T-helper 17 cell (primary cell): ENCODE measurements at places on chromosomes 3 and 15. TPM values are rescaled to one million over a fixed set of nuclear protein-coding genes. Genes with fewer than 3 reads are reported as not detected.

PLSCR5 gene
- not detected for total RNA-seq

CKMT1B gene
- not detected for total RNA-seq

CLRN1 gene
- not detected for total RNA-seq

GTF2A2 gene
- 57.2 TPM for total RNA-seq

ASB14 gene
- total RNA-seq = not detected

WDR48 gene
- 107 TPM for total RNA-seq

SATB1 gene
- total RNA-seq = 208 TPM

POTEB3 gene
- total RNA-seq = not detected

CPN2 gene
- not detected for total RNA-seq

TGM5 gene
- total RNA-seq = not detected

WDR6 gene
- total RNA-seq = 181 TPM

AAGAB gene
- 30.6 TPM for total RNA-seq
